ENCODE measurements at places on chromosomes 3 and 15.

DNA sequence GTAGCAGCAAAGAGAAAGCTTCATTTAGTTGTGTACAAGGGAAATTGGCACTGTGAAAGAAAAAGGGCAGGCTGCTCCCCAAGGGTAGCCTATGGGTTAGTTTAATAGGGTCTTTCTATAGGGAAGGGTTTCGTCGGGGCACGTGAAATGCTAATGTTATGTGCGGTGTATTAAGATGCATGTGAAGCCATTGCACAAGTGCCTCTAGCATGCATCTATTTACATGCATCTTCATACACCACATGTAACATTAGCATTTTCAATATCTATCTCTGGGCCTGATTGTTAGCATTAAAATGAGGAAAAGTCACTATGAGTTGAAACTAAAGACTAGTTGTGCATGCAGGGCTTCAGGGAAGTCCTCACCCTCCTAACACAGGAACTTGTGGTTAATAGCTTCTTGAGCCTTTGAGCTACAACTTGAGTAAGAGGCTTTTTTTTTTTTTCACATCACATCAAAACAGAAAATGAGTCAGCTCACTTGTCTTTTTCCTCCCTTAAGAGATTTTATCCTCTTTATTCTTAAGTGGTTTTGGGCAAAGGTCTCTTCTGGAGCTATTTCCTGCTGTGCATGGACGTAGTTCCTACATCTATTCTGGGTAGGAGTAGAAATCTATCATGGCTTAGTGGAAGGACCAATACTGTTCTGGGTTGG lies 613.4 kb downstream of the ZPLD1 start:
- peak; percentile 83 for DNase-seq

- DNase-seq: no peak
Observed at GRCh38 chr15:38516626-38517025, 48.0 kb downstream of the RASGRP1 start.

DNA sequence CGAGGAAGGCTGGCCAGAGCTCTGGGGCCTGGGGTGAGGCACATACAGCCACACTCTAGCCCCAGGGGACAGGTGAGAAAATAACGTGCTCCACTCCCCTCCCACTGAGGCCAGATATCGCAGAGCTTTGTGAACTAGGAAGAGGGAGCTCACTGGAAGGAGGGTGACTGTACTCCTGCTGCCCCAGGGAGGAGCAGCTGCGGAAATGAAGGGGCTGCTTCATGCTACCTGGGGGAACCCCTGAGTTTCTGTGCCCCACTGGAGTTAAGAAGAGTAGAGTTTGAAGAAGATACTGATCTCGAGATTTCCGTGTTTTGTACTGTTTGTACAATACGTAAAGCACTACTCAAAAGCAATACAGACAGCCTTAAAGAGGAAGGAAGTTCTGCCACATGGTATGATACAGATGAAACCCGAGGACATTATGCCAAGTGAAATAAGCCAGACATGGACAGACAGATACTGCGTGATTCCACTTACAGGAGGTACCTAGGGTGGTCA lies 44.6 kb downstream of the CMTM6 start:
- DNase-seq: peak; percentile 91

GRCh38 chr15:99230867-99231266 lies 18.5 kb downstream of the TTC23 start:
- no peak for DNase-seq

DNA sequence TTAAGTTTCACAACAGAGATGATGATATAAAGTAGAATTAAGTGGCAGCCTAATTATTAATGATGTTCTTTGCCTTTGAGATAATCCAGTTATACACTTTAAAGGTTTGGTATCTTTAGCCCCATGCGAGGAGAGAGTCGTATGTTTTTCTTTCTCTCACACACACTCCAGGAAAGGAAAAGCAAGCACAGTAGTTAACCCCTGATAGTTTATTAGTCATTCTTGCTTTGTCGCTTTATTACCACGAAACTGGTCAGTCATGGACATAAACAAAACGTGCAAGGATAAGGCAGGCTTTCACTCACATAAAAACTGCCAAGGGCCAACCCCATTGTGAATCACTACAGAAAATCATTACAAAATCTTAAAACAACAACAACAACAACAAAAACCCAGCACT lies 866.9 kb downstream of the FHIT start:
- no peak for DNase-seq

All from common myeloid progenitor, CD34-positive (primary cell).